Esophagus squamous epithelium (tissue), 5 donors: ENCODE measurements at places on chromosomes 13 and 19.

DNA sequence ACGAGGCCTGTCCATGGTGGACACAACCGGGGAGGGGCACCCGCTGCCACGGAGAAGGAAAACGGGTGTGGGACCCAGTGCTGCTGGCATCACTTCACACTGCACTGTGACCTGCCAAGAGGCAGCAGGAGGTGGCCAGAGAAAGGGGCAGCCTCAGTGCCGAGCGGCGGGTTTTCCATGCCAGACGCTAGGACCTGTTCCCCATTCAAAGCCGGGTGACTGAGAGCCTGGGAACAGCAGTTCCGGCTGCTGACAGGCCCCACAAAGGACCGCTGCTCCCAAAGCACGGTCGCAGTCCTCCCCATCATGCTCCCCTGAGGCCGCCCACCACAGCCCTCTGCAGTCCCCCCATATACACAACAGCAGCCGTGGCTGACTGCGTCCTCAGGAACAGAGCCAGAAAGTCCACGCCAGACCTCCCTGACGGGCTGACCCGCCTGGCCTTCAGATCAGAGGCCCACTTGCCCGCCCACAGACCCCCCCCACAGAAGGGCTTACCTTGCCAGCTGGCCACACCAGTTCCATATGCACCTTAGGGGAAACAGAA, 5.4 kb downstream of the AKAP8 start:
- DNase-seq, result no peak

DNA sequence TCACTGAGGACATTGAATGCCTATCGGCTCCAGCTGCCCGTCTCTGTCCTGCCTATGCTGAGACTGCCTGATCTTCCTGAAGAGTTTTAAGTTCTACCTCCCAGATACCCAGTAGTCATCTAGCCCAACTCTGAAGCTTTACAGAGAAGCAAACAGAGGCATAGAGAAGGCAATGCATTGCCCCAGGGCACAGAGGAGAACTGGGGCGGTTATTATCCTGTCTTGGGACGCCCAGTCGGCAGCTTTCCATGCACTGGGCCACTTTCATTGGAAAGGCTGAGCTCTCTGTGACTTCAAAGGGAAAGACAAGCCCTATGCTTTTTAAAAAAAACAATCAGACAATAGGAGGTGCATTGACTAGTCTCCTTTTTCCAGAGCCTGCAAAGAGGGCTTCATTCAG, 71.6 kb downstream of the HSPH1 start:
- DNase-seq, result no peak

GRCh38 chr19:8489561-8490394, 12.7 kb downstream of the PRAM1 start:
- no peak for DNase-seq

DNA sequence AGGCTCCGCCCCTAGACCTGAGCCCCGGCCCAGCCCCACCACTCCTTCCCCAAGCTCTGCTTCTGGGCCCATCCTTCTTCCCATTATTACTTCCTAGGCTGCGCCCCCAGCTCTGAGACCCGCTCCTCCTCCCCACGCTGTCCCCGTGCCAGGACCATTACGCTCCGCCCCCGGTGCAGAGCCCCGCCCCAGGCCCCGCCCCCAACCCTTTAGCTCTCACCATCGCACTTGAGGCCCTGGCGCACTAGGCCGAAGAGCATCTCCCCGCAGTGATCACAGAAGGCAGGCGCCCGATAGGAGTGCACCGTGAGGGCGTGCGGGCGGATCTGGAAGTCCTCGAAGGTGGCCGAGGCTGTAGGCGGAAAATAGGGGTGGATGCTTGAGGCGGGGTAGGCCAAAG, 6.2 kb downstream of the PRKD2 start:
- DNase-seq, result no peak

GRCh38 chr13:46621792-46622629, 69.0 kb downstream of the LRCH1 start:
- DNase-seq, result no peak

- DNase-seq, result no peak
Measured at GRCh38 chr13:37510441-37510840, 88.1 kb downstream of the POSTN start.

DNA sequence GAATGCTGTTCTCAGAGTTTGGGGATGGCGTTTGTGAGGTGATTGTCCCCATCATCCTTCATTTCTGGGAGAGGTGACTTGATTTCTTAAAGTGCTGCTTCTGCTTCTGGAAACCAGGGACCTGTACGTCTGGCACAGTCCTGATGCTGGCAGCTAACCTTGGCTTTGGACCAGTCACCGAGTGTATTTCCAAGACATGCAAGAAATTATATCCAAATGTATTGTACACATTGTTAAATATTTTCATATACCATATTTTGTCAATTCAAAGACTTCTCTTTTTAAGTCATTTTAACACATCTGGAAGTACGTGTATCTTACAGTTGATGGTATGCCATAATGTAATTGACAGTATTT, 97.4 kb downstream of the ARHGEF7 start:
- DNase-seq, result no peak

- no peak for DNase-seq
Measured at GRCh38 chr13:93925990-93926389, 553.5 kb downstream of the DCT start.

DNA sequence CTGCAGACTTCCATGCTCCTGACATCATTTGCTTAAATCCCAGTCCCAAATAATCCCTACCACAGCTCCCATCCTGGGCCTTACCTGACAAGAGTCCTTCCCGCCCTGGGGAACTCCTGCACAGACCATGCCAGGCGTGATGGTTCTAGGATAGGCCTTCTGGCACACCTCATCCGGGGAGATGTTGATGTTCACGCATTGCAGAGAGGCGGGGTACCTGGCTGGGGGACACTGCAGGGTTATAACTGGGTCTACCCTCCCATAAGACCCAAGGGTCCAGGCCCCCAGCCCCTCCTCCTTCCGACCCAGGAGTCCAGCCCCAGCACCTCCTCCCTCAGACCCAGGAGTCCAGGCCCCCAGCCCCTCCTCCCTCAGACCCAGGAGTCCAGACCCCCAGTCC, 4.0 kb downstream of the KLK14 start:
- DNase-seq, result no peak

DNA sequence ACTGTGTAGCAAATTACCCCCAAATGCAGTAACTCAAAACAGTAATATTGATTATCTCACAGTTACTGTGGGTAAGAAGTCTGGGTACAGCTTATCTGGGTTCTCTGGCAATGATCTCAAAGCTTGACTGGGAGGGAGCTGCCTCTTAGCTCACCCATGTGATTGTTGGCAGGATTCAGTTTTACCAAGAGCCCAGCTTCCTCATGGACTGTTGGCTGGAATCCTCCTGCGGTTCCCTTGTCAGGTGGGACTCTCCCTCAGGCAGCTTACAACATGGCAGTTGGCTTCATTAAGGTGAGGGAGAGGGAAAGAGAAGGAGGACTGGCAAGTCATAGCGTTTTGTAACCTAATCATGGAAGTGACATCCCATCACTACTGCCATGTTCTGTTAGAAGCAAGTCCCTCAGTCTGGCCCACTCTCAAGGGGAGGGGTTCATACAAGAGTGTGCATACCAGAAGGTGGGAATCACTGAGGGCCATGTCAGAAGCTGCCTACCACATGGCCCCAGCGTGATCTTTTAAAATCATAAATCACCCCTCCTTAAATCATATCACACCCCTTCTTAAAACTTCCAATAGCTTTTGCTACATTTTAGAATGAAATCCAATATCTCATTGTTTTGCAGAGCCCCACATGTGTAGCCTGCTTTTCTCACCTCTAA, 108.1 kb downstream of the OLFM4 start:
- DNase-seq, result no peak

GRCh38 chr19:40464059-40465024, 1.2 kb downstream of the BLVRB start:
- DNase-seq, result no peak

- no peak for DNase-seq
Measured at GRCh38 chr19:28889941-28890670, 322.8 kb downstream of the UQCRFS1 start.

DNA sequence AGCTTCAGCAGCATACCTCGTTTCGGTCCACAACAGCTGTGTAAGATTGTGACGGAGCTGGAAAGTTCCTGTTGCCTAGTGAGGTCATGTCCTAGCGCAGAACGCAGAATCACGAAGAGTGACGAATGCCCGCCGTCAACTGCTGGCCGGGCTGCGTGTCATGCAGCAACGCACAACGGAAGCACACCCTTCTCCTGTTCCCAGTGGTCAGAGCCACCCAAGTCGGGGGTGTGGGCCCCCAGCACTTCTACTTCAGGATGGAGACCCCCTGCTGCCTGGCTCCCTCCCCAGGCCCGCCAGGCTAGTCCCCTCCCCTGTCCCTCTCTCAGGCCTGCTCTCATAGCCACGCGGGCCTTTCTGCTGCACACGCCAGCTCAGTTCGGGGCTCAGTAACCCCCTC, 25.9 kb downstream of the C2CD4C start:
- DNase-seq, result no peak

DNA sequence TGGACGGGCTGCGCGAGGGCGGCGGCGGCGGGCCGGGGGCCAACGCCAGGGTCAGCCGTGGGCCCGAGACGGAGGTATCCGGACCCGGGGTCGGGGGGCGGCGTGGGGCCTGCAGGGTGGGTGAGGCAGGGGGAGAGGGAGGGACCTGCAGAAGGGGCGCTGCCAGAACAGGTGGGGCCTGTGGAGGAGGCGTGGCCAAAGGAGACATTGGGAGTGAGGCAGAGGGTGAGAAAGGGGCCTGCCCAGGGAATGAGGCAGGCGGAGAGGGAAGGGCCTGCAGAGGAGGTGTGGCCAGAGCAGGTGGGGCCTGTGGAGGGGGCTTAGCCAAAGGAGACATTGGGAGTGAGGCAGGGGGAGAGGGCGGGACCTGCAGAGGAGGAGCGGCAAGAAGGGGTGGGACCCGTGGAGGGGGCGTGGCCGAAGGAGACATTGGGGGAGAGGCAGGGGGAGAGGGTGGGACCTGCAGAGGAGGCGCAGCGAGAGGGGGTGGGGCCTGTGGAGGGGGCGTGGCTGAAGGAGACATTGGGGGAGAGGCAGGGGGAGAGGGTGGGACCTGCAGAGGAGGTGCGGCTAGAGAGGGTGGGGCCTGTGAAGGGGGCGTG, 4.2 kb downstream of the PRR36 start:
- no peak for DNase-seq

- DNase-seq, result no peak
Measured at GRCh38 chr19:29781386-29782259, 30.2 kb upstream of the CCNE1 start.

- DNase-seq, result no peak
Measured at GRCh38 chr13:95207769-95208366, 93.4 kb downstream of the ABCC4 start.

DNA sequence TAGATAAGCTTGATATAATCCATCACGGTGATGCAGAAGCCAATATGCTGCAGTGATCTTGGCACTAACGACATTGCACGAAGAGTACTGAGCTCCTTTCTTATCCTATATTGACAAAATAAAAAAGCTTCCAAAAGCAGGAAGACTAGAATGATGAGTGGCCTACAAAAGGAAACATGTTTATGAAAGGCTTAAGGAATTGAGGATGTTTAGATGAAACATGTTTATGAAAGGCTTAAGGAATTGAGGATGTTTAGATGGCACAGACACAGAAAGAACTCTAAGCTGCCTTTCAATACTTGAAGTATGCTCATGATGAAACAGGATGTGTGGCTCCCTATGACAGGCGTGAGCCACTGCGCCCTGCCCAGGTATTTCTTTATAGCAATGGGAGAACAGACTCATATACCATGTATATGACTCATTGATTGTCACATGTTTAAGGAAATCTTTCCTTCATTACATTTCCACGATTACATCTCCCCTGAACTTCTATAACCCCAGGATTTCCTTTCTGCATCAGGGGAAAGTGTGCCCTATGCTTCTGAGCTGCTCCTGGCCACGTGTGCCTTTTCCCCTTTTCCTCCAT, 690.8 kb upstream of the ARGLU1 start:
- no peak for DNase-seq

DNA sequence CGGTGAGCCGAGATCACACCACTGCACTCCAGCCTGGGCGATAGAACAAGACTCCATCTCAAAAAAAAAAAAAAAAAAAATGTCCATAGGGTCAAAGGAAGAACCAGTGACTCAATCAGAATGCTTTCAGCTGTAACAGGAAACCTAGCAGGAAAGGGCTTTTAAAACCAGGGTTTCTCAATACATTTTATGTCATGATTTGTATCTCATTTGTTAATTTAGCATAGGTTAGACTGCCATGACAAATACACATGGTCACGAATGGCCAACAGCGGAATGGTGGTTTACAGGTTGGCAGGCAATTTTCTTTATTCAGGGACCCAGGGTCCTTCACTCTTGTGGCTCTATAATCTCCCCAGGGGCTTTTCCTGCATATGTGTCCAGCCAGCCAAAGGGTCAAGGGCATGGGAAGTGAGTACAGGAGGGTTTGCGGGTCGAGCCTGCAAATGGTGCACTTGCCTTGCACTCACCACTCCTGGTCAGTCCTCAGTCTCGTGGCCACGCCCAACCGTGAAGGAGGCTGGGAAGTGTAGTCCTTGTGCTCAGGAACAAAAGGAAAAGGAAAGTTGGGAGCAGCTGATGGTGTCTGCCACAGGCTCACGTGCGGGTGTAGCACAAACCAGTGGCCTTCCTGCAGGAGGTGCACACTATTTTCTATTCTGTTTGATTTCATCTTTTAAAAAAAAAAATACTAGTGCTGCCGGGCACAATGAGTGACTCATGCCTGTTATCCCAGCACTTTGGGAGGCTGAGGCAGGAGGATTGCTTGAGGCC, 14.8 kb downstream of the DHX34 start:
- no peak for DNase-seq

DNA sequence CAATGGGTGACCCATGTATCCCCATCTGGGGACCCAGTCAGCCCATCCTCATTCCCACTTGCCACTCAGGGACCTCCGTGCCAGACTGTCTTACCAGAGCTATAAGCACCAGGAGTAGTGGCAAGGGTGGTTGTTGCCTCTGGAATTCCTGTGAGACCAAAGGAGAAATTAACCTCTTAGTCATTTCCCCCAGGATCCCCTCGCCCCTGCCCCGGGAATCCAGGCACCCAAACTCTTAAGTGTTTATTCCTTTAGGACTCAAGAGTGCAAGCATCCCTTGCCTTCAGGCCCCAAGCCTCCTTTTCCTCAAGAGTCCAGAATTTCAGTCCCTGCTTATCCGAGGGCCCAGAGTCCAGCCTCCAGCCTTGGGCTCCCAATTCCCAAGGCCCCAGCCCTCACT, 9.2 kb downstream of the NTN5 start:
- DNase-seq, result no peak
